ENCODE measurements at places on chromosomes 6 and 20. TPM values are rescaled to one million over a fixed set of nuclear protein-coding genes. Genes with fewer than 3 reads are reported as not detected.

DNA sequence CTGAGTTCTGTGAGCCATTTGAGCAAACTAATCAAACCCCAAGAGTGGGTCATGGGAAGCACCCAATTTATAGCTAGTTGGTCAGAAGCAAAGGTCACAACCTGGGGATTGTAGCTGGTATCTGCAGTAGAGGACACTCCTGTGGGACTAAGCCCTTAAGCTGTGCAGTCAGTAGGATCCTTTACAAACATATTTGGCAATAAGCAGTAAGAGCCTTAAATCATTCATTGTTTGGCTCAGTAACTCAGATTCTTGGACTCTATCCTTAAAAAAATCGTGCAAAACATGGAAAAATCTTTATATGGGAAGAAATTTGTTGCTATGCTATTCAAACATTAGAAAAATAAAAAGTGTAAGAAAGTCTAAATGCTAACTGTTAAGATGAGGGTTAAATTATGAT, 29.9 kb downstream of the FRK start:
- H3K4me1 ChIP-seq, result no peaks in the 10 kb centered on the region
- no peak overlapping the region for H3K4me3 ChIP-seq
- no peak overlapping the region for H3K27ac ChIP-seq
- DNase-seq, result no peak
- no peaks in the 10 kb centered on the region for H3K27me3 ChIP-seq

Gene RNF144B
- total RNA-seq, result 8.1 TPM

GRCh38 chr6:137881522-137881886, 14.4 kb downstream of the TNFAIP3 start:
- H3K4me3 ChIP-seq, result no peak overlapping the region
- no peak for DNase-seq
- no peaks in the 10 kb centered on the region for H3K27me3 ChIP-seq
- no peaks in the 10 kb centered on the region for H3K4me1 ChIP-seq
- no peak overlapping the region for H3K27ac ChIP-seq

- no peaks in the 10 kb centered on the region for H3K27me3 ChIP-seq
- no peak overlapping the region for H3K4me3 ChIP-seq
- H3K4me1 ChIP-seq, result no peaks in the 10 kb centered on the region
- no peak for DNase-seq
- no peaks in the 10 kb centered on the region for H3K36me3 ChIP-seq
These were observed 86.8 kb downstream of the MOXD1 start for GRCh38 chr6:132314432-132314831.

Gene PROKR2
- total RNA-seq, result not detected

- no peak for DNase-seq
- no peak overlapping the region for H3K4me3 ChIP-seq
These were observed 6.7 kb upstream of the CLIC5 start for GRCh38 chr6:46022106-46022948.

- H3K36me3 ChIP-seq, result no peaks in the 10 kb centered on the region
- no peak for DNase-seq
- H3K27ac ChIP-seq, result no peak overlapping the region
- no peak overlapping the region for H3K4me3 ChIP-seq
- peaks cover 39% of the 10 kb centered on the region for H3K27me3 ChIP-seq
- no peaks in the 10 kb centered on the region for H3K4me1 ChIP-seq
These were observed 98.4 kb downstream of the DLGAP4 start for GRCh38 chr20:36404435-36404978.

Gene SLC22A7
- not detected for total RNA-seq

DNA sequence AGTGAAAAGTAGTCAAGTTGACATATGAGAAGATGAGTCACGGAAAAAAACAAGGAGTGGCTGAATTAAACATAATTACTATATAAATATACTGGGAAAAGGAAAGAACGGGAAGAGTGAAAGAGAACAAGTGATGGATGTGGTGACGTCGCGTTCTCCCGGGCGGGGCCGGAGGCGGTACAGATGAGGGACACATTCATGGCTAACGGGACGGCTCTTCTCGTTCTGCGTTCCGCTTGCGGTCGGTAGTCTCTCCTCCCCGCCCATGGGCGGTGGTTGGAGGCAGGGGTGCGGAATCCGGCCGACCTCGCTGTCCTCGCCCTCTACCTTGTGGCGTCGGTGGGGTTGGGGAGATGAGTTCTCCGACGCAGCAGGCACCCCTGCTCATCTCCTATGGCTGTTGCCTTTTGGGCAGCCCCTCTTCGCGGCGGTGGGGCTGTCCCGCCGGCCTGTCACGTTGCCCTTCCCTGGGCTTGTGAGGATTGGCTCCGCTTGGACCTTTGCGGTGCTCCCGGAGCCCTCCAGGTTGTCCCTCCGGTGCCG, 22.5 kb downstream of the HLA-G start:
- peaks cover 38% of the 10 kb centered on the region for H3K27me3 ChIP-seq
- H3K27ac ChIP-seq, result no peak overlapping the region
- H3K4me1 ChIP-seq, result peaks cover 7% of the 10 kb centered on the region
- peak; percentile 18 for DNase-seq
- H3K4me3 ChIP-seq, result no peak overlapping the region

DNA sequence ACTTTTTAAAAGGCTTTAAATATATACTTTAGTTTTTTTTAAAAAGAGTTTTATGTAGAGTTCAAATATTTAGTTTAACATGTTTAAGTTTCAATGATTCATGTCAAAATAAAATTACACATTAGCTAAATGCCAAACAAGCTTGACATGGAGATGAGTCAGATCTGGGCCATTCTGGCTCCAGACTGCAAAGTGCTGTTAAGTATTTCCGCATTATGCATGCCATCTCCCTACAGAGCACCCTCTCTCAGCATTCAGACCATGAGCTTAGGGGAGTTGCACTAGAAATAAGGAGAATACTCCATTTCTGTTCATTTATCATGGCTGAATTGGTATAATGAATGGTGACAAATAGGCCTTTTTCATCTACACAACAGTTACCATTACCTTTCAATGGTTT, 21.5 kb upstream of the HS3ST5 start:
- no peak overlapping the region for H3K4me3 ChIP-seq
- peaks cover 39% of the 10 kb centered on the region for H3K4me1 ChIP-seq
- no peaks in the 10 kb centered on the region for H3K27me3 ChIP-seq
- H3K36me3 ChIP-seq, result no peaks in the 10 kb centered on the region

DNA sequence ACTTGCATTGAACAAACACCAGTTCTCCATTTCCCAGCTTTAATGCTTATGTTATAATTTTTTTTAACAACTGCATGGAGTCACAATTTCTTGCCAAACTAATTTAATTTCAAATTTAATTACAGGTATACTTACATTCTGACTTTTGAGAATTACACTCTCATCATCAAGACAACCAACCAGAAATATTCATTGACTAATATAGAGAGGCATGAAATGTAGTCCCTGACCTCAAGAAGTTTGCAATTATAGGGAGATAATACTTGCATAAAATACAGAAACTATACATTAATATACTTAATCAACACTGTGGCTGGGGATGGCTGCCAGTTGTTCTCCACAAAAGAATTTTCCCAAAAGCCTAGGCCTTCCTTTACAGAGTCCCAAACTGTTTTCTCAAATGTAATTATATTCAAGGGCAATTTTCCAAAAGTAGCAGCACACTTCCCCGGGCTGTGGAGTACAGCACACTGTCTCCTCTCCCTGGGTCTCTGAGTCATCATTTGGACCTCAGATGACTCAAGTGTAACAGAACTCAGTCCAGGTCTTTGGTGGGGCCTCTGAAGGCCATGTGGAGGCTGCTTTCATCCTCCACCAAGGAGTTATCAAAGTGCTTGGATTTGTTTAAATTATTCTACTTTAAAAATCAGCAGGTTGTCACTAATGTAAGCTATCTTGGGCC, 114.1 kb downstream of the KIF16B start:
- H3K36me3 ChIP-seq, result no peaks in the 10 kb centered on the region
- H3K27me3 ChIP-seq, result no peaks in the 10 kb centered on the region
- no peaks in the 10 kb centered on the region for H3K4me1 ChIP-seq
- DNase-seq, result no peak

Gene ACTL10
- not detected for total RNA-seq

DNA sequence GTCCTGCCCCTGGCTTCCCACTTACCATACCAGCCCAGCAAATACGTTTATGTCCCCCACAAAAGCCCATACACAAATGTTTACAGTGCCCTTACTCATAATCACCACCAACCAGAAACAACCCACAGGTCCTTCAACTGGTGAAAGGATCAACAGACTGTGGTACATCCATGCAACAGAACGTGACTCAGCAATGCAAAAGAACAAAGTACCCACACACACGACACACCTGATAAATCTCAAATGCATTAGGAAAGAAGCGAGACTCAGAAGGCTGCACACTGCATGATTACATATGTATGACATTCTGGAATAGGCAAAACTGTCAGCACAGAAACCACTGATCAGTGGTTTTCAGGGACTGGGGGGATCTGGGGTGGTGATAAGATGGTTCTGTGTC, 20.5 kb downstream of the NCR2 start:
- H3K36me3 ChIP-seq, result no peaks in the 10 kb centered on the region
- H3K27ac ChIP-seq, result no peak overlapping the region
- DNase-seq, result no peak
- H3K27me3 ChIP-seq, result peaks cover 11% of the 10 kb centered on the region
- H3K4me3 ChIP-seq, result no peak overlapping the region

GRCh38 chr20:16607364-16608276, 34.4 kb upstream of the KIF16B start:
- no peaks in the 10 kb centered on the region for H3K27me3 ChIP-seq
- no peaks in the 10 kb centered on the region for H3K4me1 ChIP-seq
- no peaks in the 10 kb centered on the region for H3K36me3 ChIP-seq
- H3K4me3 ChIP-seq, result no peak overlapping the region
- no peak for DNase-seq

Gene OR12D3
- total RNA-seq, result not detected

Gene COL21A1
- 12.6 TPM for total RNA-seq

GRCh38 chr6:104537872-104538271, 321.8 kb downstream of the HACE1 start:
- no peaks in the 10 kb centered on the region for H3K27me3 ChIP-seq
- H3K4me3 ChIP-seq, result no peak overlapping the region
- peaks cover 40% of the 10 kb centered on the region for H3K4me1 ChIP-seq
- peak overlapping the region; percentile 37 for H3K27ac ChIP-seq
- no peak for DNase-seq

GRCh38 chr6:151537556-151537955, 43.7 kb downstream of the CCDC170 start:
- no peak for DNase-seq
- no peak overlapping the region for H3K27ac ChIP-seq
- H3K4me3 ChIP-seq, result no peak overlapping the region
- no peaks in the 10 kb centered on the region for H3K4me1 ChIP-seq

- H3K4me1 ChIP-seq, result no peaks in the 10 kb centered on the region
- no peak overlapping the region for H3K27ac ChIP-seq
- no peak overlapping the region for H3K4me3 ChIP-seq
- no peaks in the 10 kb centered on the region for H3K36me3 ChIP-seq
- DNase-seq, result no peak
These were observed 1089.3 kb upstream of the DEFB115 start for GRCh38 chr20:30168025-30168799.

DNA sequence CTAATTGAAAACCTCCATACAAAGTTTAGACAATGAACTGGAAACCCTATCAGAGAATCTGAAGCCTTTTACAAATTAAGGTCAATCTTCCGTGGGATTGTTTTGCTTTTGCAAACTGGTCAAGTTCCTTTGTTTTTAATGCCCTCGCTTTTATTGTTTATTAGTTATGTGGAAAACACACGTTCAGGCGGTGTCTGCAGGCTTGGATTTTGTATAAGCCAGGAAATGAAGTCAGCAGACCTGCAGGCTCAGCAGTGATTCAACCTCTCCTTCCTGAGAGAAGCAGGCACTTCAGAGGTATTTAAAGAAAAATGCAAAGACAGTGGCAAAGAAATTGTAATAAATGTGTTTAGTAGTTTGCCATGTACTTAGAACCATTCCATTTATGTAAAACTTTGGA, 103.4 kb upstream of the PDE10A start:
- H3K27ac ChIP-seq, result no peak overlapping the region
- H3K27me3 ChIP-seq, result peaks cover 18% of the 10 kb centered on the region
- no peaks in the 10 kb centered on the region for H3K36me3 ChIP-seq
- no peak for DNase-seq

Gene SIRPA
- 4.7 TPM for total RNA-seq

Gene DEFB124
- not detected for total RNA-seq

DNA sequence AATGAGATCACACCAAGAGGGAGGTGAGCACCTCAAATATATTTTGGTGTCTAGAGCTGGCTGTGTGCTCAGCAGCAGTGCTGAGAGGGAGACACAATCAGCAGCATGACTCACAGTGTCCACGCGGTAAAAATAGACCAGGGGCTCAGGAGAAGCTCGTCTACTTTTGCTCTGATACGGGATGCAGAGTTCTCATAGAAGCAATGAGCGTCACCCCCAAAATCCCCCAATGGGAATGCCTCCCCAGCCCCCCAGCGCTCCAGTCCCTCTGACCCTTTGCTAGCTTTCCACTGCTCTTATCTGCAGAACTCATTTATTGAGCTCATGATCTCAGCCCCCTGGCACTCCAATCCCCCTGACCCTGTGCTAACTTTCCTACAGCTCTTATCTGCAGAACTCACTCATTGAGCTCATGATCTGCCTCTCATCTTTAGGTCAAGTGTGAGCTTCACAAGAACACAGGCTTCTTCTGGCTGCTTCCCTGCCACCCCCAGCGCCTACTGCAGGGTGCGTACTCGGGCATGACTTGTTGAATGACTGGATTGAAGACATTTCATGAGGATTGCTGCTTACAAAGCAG, 34.0 kb downstream of the SYNDIG1 start:
- no peaks in the 10 kb centered on the region for H3K4me1 ChIP-seq
- no peak overlapping the region for H3K27ac ChIP-seq
- DNase-seq, result no peak
- H3K27me3 ChIP-seq, result no peaks in the 10 kb centered on the region
- H3K4me3 ChIP-seq, result no peak overlapping the region
- no peaks in the 10 kb centered on the region for H3K36me3 ChIP-seq

GRCh38 chr6:155106456-155107115, 111.5 kb downstream of the TIAM2 start:
- no peaks in the 10 kb centered on the region for H3K27me3 ChIP-seq
- DNase-seq, result peak; percentile 49
- peak overlapping the region; percentile 55 for H3K27ac ChIP-seq
- H3K4me3 ChIP-seq, result no peak overlapping the region
